ENCODE measurements at places on chromosomes 4 and X.

- DNase-seq, result no peak
Observed at GRCh38 chr4:85543832-85544231, 68.9 kb downstream of the ARHGAP24 start.

- no peak for DNase-seq
Observed at GRCh38 chr4:138389976-138390685, 148.0 kb upstream of the SLC7A11 start.

- DNase-seq, result no peak
Observed at GRCh38 chrX:1300449-1300848, 31.8 kb downstream of the CSF2RA start.

- no peak for DNase-seq
Observed at GRCh38 chrX:108494406-108495090, 54.9 kb downstream of the COL4A5 start.

GRCh38 chr4:139799615-139800014 is 134.0 kb downstream of the MGST2 start:
- DNase-seq, result no peak

- no peak for DNase-seq
Observed at GRCh38 chr4:177131736-177132135, 177.9 kb upstream of the NEIL3 start.

DNA sequence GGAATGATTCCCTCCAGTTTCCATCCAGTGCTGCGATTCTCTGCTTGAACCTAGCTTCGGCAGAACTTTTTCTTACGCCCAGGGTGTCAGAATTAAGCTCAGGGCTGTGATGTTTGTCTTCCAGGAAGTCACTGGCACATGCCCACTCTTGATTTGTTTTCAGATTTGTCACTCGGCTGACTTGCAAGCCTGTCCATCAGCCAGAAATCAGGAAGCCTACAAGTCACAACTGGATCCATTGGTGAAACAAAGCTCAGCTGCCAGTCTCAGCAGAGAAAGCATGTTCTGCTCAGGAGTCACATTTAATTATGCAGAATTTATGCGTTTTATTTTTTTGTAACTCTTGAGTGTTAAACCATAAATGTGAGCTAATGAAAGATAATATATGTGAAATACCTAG is 38.2 kb upstream of the PNPLA4 start:
- no peak for DNase-seq

DNA sequence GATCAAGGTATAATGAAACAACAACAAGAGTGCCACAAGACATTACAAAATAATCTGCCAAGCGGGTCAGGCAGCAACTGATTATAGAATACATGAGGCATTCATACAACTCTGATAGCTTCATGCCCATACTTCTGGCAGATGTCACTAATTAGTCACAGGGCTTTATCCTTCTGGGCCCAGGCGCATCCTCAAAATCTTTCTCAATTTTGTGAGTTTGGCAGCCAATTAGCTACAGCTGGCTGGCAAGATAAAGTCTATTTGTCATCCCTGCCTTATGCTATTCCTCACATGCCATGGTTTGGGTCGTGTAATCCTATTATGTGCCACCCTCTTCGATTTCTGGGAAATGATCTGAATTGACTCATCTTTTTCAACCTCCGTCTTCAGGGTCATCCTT is 254.3 kb downstream of the PACRGL start:
- no peak for DNase-seq

DNA sequence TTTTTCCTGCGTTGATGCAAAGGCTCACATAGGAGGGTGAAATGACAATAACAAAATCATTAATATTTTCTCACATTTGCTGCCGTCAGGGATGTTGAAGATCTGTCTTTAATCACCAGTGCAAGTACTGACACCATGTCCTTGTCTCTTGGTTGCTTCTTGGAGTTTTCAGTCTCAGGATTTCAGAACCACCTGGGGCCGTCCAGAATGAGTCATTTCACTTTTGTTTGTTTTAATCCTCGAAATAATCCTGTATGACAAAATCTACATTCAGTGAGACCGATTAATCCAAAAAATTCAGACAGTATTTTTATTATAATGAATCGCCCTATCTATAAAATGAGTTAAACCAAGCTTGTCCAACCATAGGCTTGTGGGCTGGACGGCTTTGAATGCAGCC is 47.2 kb downstream of the NEIL3 start:
- no peak for DNase-seq

DNA sequence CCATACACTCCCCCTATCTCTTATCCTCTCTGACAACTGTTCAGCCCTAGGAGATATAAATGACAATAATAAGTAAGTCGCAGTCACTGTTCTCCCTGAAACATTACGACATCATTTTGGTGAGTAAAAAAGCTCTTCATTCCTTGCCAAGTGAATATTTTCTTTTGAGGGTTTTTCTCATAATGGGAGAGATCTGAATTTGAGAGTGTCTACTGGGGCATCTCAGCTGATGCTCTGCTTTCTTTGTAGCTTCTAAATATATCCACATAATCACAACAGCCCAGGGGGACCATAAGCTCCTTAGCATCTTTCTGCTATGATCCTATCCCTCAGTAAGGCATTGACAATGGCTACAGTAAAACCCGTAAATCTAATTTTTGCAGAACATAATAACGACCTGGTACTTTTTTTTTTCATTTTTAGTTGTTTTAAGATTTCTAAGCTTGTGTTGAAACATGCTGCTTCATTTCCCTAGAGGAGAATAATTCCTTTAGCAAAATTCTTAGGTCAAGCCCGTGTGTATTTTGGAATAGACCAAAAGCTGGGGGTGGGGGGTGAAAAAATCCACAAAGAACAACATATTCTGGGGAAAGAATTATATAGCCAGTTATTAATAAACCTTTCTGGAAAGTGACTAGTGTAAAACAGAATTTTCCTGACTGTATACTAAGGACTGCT is 78.1 kb upstream of the GPM6B start:
- DNase-seq, result no peak

- no peak for DNase-seq
Observed at GRCh38 chrX:133670383-133670782, 255.1 kb upstream of the GPC4 start.

DNA sequence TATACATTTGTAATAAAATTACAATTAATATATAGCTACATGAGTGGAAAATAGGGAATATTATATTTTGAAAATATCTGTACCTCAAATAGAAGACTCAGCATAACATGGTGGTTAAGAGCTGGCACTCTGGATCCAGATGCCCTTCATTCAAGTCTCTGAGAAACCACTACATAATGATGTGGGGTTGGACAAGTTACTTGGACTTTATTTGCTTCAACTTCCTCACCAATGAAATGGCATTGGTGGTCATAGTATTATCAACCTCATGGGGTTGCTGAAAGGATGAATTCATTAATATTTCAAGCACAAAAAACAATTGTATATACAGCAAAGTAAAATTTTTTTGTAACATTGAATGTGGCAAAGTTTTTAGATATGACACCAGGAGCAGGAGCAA is 46.4 kb upstream of the UGT2B7 start:
- no peak for DNase-seq

DNA sequence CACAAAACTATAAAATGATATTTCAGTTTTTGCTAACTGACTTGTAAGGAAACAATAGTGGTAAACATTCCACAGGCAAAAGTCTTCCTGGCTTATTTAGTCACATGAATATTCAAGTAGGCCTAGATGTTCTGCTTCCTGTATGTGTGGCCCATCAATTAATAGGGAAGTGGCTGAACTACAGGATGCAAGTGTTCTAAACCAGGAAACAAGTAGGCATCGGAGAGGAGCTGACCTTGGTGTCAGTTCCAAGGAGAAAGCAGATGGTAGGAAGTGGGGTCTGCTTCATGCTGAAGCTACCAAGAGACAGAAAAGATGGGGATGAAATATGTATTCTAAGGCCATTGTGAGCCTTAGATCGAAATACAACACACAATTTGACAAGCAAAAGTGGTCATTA is 149.7 kb downstream of the ANTXR2 start:
- no peak for DNase-seq

DNA sequence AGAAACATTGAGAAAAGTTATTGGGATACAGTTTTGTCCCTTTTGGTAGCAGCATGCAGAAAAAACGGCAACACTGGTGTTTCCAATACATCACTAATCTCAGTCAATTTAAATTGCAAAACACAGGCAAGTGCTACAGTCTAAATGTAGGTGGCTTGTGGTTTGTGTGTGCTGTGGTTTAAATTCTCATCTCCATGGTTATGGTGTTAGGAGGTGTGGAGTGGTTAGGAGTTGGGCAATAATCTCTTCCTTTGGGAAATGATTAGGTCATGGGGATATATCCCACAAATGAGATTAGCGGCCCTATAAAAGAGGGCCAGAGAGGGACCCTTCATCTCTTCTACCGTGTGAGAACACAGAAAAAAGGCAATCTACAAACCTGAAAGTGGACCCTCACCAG is 1344.3 kb downstream of the ADGRL3 start:
- no peak for DNase-seq

DNA sequence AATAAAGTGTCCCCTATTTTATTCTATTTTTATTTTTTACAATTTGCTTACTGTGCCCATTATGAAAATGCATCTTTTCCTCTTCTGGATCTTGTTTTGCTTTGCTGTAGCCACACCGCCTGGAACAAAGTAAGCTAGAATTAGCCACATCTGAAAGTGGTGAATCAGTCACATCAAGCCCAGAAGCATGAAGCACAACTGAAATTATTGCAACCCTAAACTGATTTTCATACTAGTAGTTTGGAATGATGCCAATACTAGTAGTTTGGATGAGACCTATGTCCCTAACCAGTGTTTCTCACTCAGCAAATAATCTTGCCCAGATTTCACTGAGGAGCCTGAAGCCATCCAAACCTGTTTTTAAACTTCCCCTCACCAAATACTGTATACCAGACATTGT is 303.0 kb downstream of the EPHA5 start:
- DNase-seq, result no peak

GRCh38 chrX:48933757-48934156 is 14.9 kb upstream of the PIM2 start:
- DNase-seq, result no peak

GRCh38 chr4:116386856-116387255 is 698.5 kb downstream of the TRAM1L1 start:
- no peak for DNase-seq

GRCh38 chr4:176036585-176037205 is 28.9 kb upstream of the WDR17 start:
- no peak for DNase-seq

DNA sequence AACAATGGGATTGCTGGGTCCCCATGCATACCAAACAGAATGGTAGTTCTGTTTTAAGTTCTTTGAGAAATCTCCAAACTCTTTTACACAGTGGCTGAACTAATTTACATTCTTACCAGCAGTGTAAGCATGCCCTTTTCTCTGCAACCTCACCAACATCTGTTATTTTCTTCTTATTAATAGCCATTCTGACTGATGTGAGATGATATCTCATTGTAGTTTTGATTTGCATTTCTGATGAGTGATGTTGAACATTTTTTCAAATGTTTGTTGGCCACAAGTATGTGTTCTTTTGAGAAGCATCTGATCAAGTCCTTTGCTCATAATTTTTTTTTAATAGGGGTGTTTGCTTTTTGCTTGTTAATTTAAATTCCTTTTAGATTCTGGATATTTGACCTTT is 41.2 kb upstream of the ZMAT1 start:
- DNase-seq, result no peak

GRCh38 chr4:57220734-57221133 is 110.5 kb upstream of the IGFBP7 start:
- DNase-seq, result no peak

GRCh38 chrX:132576939-132577338 is 88.1 kb upstream of the MBNL3 start:
- no peak for DNase-seq

- DNase-seq, result no peak
Observed at GRCh38 chr4:179040259-179040658, 1598.0 kb upstream of the AGA start.

DNA sequence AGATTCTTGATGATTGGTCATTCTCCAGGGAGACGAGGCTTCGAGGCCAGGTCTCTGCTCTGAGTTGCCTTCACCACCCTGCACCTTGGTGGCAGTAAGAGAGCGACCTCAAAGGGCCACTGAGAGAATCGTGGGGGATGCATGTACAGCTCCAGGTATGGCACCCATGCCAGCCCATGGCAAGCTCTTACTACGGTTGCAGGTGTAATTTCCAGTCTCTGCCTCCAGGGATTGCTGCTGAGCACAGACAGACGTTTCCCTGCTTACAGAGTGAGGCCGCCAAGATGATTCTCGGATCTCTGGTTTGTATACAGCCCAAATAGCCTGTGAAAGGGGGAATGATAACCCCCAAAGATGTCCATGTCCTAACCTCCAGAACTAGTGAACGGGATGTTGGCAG is 16.3 kb upstream of the DRD5 start:
- DNase-seq, result no peak

DNA sequence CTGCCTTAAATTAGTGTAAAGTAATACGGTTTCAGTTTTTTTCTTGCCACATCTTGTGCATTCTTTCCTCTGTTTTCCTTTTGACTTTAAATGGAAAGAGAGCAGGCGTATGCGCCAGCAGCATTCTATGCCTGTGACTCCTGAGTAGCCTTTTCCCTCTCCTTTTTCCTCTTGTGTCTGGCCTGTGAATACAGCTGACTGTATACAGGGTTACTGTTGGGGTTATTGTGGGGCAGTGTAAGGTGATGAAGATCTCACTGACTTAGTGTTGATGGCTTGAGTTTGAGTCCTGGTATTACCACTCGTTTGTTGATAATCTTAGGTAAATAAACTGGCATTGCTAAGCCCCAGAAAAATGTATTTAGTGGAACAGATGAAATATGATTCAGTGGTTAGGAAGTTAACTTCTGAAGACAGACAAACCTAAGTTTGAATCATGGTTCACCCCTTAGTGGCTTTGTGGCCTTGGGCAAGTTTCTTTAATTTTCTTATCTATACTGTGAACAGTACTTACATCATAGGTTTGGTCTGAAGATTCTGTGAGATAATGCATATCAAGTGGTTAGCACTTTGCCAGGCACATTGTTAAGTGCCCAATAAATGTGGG is 105.1 kb downstream of the FNIP2 start:
- no peak for DNase-seq

- no peak for DNase-seq
Observed at GRCh38 chrX:15930585-15930984, 76.0 kb upstream of the AP1S2 start.

DNA sequence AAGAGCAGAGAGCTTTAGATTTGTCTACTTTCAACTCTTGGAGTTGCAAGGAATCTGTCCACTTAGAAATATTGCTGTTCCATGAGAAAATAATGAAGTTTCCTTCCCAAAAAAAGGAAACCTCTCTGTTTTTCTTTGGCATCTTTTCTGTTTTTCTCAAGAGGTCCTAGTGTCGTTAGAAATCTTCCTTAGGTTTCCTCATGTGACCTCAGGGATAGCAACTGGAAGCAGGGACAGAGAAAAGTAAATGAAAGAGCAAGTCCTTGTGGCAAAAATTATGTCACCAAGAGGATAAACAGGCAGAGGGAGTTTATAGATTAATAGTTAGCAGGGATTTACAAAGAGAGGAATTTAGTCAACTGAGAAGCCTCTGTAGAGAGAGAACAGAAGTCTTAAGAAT is 478.4 kb upstream of the ADGRL3 start:
- DNase-seq, result no peak

DNA sequence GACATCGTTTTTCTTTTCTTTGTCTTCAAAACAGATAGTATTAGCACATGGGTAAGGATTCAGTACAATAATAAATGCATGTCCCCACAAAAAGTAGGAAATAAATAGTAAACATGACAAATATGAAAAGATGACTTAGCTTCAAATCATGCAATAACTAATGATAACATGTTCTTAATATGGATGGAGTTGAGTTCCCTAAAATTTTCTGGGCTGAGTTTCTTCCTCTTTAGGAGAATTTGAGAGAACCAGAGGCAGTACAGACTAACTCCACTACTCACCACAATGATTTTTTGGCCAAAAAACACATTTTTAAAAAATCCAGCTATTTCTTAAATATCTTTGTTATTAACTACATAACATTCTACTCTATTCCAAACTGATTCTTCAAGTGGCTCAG is 432.3 kb upstream of the HS3ST1 start:
- no peak for DNase-seq
